Gastrocnemius medialis (tissue), 4 donors: ENCODE measurements at places on chromosomes 7 and 10. TPM values are rescaled to one million over a fixed set of nuclear protein-coding genes. Genes with fewer than 3 reads are reported as not detected.

The MYPN gene
- total RNA-seq: 342 TPM

The HDAC9 gene
- 5.6 TPM for total RNA-seq

The AKR1C1 gene
- total RNA-seq: 210 TPM

The CDH23 gene
- 0.53 TPM for total RNA-seq

The CHST3 gene
- total RNA-seq: 11.5 TPM

The CCDC7 gene
- 6.0 TPM for total RNA-seq

The CHN2 gene
- total RNA-seq: 5.9 TPM

The SOSTDC1 gene
- total RNA-seq: not detected

The H2BK1 gene
- total RNA-seq: not detected

The TRIL gene
- total RNA-seq: 0.85 TPM

The FAM25C gene
- total RNA-seq: not detected

The BAMBI gene
- 1.8 TPM for total RNA-seq

The FIS1 gene
- 354 TPM for total RNA-seq

The RTKN2 gene
- not detected for total RNA-seq

The PNLIPRP3 gene
- not detected for total RNA-seq

The CRYGN gene
- total RNA-seq: not detected

The NSUN5 gene
- total RNA-seq: 35.2 TPM
